Anterior cingulate cortex (tissue), 58 donors: ENCODE measurements at places on chromosomes 1 and 21.

DNA sequence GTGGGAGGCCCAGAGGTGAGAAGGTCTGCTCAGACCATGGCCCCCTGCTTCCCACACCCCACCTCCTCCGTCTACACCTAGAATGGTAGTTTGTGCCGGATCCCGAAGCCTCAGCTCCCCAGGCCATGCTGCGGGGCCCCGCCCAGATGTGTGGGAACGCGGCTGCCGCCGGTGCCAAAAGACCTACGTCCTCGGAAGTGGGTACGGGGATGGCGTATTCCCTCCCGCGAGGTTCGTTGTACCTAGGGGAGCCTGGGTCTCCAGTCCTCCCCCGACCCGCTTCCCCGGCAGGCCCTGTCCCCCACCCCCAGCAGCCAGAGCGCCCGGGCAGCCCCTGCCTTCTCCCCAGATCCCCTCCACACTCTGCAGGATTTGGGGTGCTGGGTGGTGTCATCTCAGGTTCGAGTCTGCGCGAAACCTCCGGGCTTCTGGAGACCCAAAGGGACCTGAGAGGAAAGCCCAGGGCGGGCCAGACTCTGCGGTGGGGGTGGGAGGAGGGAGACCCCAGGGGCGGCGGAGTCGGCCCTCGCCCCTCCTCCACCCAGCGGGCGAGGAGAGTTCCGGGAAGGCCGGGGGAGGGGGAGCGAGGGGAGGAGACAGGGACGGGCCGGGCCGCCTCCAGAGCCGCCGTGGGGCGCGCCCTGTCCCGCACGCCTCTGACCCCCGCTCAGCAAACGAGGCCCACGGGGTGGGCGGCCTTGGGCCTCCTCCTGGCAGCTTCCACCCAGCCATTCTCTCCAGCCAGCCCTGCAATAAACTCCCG is 6.2 kb upstream of the PRDM16 start:
- no peak for DNase-seq

DNA sequence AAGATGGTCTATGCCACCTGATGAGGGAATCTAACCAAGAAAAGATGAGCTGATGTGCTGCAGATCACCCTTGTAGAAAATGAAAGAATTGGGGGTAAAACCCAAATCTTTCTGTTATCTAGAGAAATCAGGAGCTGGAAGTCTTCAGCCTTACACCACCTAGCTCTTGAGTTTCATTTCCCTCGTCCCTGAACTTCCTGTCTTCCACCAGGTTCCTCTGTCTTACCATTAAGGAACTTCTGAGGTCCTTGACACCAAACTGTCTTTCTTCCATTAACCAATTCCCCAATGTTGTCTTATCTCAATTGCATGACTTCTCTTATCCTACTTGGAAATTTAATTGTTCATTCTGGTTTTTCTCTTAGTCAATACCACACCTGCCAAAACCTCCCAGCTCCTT is 31.5 kb downstream of the LPAR3 start:
- DNase-seq: no peak

DNA sequence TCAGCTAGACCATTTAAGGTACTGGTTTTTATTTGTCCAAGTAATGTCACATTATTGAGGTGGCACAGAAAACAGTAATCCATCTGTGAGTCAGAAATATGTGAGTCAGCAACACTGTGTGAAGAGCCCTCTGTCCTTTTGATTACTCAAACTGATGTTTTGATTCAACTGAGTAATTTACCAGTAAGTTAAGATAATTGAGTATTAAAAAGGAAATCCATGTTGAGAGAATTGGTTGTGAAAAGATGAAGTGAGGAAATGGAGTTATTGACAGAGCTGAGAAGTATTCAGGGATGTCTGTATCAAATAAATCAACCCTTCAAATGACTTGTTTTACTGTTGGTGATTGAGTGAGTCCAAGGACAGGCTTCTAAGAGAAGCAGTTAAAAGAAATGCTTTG is 302.7 kb upstream of the SGIP1 start:
- DNase-seq: no peak

DNA sequence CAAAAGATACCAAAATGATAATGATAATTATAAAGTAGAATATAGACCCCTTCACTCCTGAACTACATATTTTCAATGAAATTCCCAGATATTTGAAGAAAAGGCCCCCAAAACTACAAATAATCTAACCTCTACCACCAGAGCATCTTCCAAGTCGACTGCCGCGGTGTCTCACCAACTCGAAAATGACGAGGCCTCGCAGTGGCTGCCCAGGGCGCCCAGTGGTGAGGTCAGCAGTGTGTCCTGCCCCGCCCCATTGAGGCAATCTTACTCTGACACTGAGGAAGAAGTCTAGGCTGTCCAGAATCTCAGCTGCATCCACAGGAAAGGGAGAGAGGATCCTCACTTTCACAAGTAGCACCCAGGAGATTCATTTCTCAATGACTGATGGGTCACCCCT is 5.2 kb downstream of the DUSP10 start:
- DNase-seq: no peak

DNA sequence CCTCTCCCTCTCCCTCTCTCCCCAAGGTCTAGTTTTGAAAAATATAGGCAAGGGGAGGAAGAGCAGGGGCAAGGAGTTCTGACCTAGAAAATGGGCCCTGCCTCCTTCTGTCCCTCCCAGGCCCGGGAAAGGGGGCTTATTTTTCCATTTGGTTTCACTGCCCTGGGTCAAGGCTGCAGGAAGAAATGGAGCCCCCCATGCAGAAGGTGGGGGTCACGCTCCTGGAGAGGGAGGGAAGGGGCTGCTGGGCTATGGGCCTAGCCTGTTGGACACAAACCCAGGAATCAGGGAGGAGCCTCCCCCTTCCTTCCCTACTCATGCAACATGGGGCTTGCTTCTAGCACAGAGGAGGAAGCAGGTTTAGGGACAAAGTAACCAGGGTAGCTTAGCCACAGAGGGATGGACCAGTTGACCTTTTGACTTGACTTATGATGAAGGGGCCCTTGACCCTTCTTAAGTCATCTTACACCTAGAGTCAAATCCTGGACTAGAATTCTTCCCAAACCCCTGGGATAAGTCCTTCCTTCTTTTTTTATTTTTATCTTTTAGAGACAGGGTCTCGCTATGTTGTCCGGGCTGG is 70.4 kb upstream of the SSBP3 start:
- DNase-seq: no peak

- no peak for DNase-seq
These were observed 2.1 kb upstream of the KLHDC9 start for GRCh38 chr1:161096015-161096414.

DNA sequence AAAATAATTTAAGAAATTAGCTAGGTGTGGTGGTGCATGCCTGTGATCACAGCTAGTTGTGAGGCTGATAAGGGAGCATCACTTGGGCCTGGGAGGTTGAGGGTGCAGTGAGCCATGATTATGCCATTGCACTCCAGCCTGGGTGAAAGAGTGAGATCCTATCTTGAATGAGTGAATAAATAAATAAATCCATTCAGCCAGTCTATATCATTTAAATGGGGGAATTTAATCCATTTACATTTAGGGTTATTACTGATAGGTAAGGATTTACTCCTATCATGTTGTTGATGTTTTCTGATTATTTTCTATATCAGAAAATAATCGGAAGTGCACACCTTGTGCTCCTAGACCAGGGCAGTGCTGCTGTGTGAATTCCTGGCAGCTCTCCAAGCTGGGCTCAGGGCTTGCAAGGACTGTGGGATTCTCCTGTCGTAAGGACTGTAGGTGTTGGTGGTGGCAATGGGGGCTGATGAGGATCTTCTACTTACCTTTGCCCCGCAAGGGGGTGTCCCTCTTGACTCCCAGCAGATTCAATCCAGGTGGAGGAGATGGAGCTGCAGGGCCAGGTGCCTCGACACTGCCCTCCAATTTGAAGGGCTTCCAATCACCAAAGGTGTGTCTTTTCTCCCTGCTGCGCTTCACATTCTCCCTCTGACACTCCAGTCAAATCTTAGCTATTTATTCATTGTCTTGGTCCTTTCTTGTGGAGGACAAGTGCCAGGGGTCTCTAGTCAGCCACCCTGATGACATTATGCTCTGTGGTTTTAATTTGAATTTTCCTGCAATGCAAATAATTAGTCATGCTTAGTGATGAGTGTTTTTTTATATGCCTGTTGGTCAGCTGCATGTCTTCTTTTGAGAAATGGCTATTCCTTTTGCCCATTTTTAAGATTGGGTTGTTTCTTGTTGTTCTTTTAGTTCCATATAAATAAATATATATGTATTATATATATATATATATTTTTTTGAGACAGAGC is 14.1 kb upstream of the TRAPPC10 start:
- DNase-seq: no peak

DNA sequence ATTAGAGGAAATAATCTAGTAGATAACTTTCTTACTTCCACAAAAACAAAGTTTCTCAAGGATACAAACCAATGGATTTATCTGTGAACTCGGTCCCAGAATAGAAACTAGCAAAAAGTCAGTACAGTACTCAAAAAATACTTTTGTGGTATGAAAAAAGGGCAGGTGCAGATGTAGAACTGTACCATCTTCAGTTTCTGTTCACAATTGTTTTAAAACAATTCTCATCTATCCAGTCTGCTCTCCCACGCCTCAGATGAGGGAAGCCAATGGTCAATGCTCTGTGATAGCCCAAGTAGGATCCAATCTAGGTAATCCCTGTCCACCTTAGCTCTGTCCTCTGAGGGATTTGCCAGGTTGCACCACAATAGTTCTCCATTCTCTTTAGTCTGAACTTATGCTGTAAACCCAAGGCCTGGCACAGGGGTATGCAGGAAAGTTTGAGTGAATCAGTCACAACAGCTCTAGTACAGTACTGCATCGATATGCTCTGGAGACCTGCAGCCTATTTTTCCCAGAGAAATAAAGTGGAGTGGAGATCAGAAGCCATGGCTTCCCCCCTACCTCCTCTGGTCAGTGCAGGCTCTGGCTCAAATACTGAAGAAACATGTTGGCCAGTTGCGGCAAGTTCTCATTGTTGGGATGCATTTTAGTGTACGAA is 1.4 kb downstream of the KTI12 start:
- DNase-seq: no peak

DNA sequence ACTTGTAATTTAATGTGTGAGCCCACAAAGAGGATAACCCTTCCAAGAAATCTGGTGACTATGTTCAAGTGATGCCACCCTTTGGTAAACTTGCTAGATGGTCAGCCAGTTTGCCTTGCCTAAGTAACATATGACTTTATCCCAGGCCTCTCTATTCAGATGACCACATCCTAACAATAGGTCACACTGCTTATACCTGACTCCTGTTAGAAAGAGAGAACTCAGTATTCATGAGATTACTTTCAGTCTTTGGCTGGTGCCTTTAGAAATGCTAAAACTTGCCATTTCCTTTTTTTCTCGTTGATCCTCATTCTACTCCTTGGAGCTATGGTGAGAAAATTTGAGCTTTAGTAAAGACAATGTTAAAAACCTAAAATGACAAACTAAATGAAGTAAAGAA is 28.5 kb upstream of the SERBP1 start:
- no peak for DNase-seq

DNA sequence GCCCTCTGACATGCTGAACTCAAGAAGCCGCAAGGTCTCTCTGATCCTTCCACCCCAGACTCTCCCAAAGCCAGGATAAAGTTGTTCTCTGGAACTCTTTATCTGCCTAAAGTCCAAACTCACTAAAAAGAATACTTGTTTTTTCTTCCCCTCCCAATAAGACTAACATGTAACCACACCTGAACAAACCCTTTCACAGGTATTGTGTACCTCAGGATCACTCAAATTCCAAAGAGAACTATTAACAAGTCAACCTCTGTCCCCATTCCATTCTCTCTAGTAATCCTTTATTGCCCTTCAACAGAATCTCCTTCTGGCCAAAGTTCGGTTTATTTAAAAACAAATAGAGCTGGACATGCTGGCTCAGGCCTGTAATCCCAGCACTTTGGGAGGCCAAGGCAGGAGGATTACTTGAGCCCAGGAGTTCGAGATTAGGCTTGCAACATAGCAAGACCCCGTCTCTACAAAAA is 4.1 kb upstream of the TOE1 start:
- no peak for DNase-seq

- DNase-seq: no peak
These were observed 1.7 kb upstream of the CHI3L2 start for GRCh38 chr1:111225717-111226400.

- no peak for DNase-seq
These were observed 17.6 kb downstream of the MEGF6 start for GRCh38 chr1:3593745-3594144.

GRCh38 chr1:208217781-208218180 is 26.4 kb downstream of the PLXNA2 start:
- DNase-seq: no peak

- DNase-seq: no peak
These were observed 630.3 kb downstream of the AMY1C start for GRCh38 chr1:104380003-104380402.

DNA sequence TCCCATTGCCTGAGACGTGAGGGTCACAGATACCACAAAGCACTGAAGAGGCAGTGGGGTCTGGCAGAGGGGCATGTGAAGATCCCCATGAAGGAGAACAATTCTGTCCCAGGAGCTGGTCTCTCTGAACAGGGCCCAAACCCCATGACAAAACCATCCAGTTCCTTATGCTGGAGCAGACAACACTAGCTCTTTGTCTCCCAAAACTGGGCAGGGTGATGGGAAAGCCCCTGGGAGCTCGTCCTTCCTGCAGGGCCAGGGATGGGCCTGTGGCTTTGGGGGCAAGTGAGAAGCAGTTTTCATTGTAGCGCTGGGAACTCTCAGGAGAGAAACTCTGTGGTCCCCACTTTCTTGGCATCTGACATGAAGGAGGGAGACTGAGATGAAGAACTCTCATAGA is 8.8 kb downstream of the ETV3L start:
- DNase-seq: no peak

DNA sequence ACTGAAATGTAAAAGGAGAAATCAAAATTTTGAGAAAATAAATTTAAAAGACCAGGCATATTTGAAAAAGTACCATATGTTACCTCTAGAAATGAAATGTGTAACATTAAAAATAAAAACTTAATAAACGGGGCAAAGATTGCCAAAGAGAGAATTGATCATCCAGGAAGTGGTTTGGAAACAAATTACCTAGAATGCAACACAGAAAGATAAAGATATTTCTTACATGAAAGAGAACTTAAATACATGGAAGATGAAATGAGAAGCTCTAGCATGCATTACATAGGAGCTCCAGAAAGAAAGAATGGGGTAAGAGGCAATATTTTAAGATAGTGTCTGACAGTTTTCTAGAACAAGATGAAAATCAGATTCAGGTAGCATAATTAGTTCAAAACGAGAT is 235.9 kb upstream of the IRF2BP2 start:
- no peak for DNase-seq

- no peak for DNase-seq
These were observed 25.8 kb downstream of the MFSD2A start for GRCh38 chr1:39980555-39981313.

DNA sequence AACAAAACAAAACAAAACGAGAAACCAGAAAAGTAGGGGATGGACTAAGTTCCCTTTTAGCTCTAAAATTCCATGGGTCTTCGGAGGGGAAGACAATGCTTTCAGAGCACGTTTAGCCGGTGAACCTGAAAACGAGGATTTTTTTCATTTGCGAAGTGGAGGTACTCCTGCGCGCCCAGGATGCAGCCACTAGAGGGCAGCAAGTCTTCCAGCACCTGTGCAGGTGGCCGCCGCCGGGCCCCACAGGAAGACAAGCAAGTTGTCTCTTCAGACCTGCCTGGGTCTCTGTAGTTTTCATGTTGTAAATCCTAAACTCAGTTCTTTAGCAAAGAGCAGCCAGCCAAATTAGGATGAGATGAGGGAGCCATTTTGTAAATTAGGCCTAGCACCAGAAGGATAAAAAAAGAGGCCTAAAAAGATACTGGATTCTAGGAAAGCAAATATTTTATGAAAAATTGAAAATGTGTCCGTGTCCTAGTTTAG is 17.7 kb upstream of the SNX27 start:
- DNase-seq: peak; percentile 6

- no peak for DNase-seq
These were observed at the start of gene TMEM54 for GRCh38 chr1:32900956-32901822. Gene TMEM54 (minus strand): TSS chr1:32901389. CDS start chr1:32901238, 151 bp downstream.
